ENCODE measurements at places on chromosomes 13 and 19.
A peak's percentile ranks its signal among the peaks of the same experiment; 100 is the strongest.

DNA sequence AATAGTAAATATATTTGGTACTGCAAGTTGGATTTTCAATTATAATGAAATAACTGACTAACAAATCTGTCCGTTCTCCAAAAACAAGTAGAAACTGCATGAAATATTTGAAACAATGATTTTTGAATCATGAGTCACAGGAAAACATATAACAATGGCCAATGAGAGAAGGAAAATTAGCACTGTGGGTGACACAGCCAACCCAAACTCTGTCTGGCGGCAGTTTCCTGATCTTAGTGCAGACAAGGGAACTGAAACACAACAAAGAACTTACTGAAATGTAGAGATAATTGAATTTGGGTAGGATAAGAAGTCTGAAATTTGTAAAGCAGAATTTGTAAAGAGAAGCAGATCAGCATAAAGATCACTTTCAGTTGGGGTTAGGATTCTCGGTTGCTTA, 2743.3 kb upstream of the PCDH20 start:
- no peak overlapping the region for H3K27ac ChIP-seq
- no peaks in the 10 kb centered on the region for H3K27me3 ChIP-seq
- no peak overlapping the region for H3K4me3 ChIP-seq
- H3K4me1 ChIP-seq, result no peaks in the 10 kb centered on the region

- H3K4me3 ChIP-seq, result no peak overlapping the region
- no peak overlapping the region for H3K27ac ChIP-seq
- no peaks in the 10 kb centered on the region for H3K36me3 ChIP-seq
- no peak for DNase-seq
Measured at GRCh38 chr13:72125561-72125960, 258.6 kb upstream of the DACH1 start.

- no peaks in the 10 kb centered on the region for H3K27me3 ChIP-seq
- no peak for DNase-seq
- no peaks in the 10 kb centered on the region for H3K36me3 ChIP-seq
- no peak overlapping the region for H3K27ac ChIP-seq
Measured at GRCh38 chr19:39014037-39014436, 18.3 kb downstream of the FBXO27 start.

DNA sequence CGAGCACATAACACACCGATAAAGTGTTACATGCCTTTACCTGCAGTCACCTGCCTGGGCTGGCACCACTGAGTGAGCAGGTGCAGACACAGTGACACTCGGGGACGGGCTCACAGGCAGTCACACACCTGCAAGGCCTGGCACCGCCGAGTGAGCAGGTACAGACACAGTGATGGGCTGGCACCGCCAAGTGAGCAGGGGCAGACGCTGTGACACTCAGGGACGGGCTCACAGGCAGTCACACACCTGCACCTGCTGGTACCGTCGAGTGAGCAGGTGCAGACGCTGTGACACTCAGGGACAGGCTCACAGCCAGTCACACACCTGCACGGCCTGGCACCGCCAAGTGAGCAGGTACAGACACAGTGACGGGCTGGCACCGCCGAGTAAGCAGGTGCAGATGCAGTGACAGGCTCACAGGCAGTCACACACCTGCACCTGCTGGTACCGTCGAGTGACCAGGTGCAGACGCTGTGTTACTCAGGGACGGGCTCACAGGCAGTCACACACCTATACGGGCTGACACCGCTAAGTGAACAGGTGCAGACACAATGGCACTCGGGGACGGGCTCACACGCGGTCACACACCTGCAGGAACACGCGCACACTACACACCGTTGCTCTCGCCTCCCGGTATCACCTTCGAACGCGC, 470 bp downstream of the ZNF835 start:
- H3K4me1 ChIP-seq, result peaks cover 6% of the 10 kb centered on the region
- no peak overlapping the region for H3K27ac ChIP-seq
- H3K36me3 ChIP-seq, result no peaks in the 10 kb centered on the region
- DNase-seq, result no peak

DNA sequence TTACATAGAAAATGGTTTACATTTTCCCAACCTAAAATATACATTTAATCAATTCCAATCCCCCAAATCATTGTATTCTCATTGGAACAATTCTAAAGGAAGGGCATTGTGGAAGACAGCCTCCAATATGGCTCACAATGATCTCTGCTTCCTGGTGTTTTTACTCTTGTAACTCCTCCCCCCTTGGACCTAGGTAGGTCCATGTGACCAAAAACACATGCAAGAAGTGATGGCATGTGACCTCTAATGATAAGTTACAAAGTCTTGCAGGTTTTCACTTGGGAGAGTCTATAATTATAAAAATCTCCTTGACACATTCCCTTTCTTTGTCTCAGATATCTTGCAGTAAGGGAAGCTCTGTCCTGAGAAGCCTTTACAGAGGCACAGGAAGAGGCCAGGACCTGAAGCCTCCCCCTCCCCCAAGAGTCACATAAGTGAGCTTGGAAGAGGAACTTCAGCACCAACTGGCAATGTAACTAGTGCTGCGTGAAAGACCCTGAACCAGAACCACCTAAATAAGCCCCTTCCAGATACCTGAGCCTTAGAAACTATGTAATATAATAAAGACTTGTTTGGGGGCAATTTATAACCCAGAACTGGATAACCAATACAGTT, 816.2 kb upstream of the ATXN8OS start:
- no peaks in the 10 kb centered on the region for H3K4me1 ChIP-seq
- no peaks in the 10 kb centered on the region for H3K36me3 ChIP-seq
- no peak overlapping the region for H3K27ac ChIP-seq

GRCh38 chr13:22114630-22115311, 443.9 kb downstream of the FGF9 start:
- no peaks in the 10 kb centered on the region for H3K4me1 ChIP-seq
- H3K27me3 ChIP-seq, result no peaks in the 10 kb centered on the region
- no peak overlapping the region for H3K4me3 ChIP-seq
- DNase-seq, result no peak
- no peak overlapping the region for H3K27ac ChIP-seq
- no peaks in the 10 kb centered on the region for H3K36me3 ChIP-seq

DNA sequence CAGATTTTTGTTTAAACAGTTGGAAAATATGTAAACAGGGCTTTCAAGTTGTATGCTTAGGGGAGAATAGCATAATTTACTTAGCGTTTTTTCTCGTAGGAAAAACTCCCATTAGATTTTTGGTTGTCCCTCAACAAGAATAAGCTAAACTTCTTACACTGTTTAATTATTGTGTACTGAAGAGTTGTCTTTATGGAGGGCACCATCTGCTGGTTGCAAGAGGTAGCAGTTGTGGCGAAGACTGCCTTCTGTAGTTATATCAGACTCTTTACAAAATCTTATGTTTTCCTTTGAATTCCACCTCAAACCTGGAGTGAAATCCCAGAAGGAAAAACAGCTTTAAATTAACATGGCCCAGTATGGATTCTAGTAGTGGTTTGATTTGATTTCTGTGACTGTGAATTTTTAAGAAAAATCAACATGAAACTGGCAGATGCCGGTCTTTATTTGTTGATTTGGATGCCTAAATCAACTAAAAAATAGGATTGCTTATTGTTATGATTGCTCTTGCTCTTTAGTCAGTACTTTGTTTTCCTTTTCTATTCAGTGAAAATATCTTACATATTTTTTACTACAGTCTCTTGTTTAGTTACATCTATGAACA, 53.4 kb downstream of the PDS5B start:
- H3K27me3 ChIP-seq, result no peaks in the 10 kb centered on the region
- no peak overlapping the region for H3K27ac ChIP-seq
- DNase-seq, result peak; percentile 74
- H3K4me3 ChIP-seq, result no peak overlapping the region
- no peaks in the 10 kb centered on the region for H3K36me3 ChIP-seq
- no peaks in the 10 kb centered on the region for H3K4me1 ChIP-seq

DNA sequence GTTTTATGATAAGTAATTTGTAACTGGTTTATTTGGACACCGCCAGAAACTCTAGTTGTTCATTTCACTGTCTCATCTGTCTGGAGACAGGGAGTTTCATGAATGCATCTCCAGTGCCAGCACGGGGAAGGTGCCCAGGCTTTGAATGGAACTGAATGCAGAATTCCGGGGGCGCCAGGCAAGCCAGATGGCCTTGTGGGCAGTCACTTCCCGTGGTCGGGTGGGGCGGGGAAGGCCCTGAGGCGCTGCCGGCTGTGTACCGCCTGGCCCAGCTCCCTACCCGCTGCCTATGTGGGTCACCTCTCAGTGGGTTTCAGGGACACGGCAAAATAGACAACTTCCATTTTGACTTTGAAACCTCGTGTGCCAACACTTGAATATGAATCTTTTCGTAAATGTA, 28.8 kb upstream of the MCF2L start:
- no peaks in the 10 kb centered on the region for H3K27me3 ChIP-seq
- no peak for DNase-seq
- H3K4me3 ChIP-seq, result no peak overlapping the region
- H3K4me1 ChIP-seq, result no peaks in the 10 kb centered on the region
- no peak overlapping the region for H3K27ac ChIP-seq

- H3K4me3 ChIP-seq, result no peak overlapping the region
- no peaks in the 10 kb centered on the region for H3K4me1 ChIP-seq
- H3K27me3 ChIP-seq, result no peaks in the 10 kb centered on the region
- peak; percentile 30 for DNase-seq
Measured at GRCh38 chr13:79782541-79783205, 301.7 kb downstream of the NDFIP2 start.

DNA sequence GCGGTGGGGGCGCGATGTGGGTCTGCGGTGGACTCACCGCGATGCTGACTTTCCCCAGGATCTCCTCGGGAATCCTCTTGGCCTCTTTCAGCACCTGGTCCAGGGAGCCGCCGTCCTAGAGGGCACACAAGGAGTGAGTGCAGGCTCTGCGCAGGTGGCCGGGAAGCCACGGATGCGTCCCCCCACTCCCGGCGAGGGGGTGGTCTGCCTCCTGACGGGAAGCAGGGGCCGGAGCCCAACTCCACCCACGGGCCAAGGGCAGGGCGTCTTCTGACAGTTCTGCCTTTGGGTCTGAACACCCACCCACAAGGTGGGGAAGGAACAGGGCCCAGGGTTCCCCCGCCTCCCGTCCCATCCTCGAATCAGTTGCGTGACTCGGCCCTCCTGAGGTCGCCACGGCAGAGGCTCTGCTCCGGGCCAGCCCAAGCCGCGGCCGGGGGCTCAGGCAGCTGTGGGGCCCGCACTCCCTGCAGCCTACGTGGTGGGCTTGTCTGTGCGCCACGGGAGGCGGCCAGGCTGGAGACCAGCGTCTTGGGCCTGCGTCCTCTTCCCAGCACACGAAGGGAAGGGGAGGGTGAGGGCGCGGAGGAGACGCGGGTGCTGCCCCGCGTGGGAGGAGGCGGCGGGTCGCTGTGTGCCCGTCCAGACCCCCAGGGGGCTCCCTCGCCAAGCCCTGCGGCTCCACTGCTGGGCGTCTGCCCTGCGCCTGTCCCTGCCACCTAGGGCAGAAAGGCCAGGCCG, 21.4 kb downstream of the MAP2K2 start:
- H3K4me3 ChIP-seq, result no peak overlapping the region
- no peaks in the 10 kb centered on the region for H3K36me3 ChIP-seq

DNA sequence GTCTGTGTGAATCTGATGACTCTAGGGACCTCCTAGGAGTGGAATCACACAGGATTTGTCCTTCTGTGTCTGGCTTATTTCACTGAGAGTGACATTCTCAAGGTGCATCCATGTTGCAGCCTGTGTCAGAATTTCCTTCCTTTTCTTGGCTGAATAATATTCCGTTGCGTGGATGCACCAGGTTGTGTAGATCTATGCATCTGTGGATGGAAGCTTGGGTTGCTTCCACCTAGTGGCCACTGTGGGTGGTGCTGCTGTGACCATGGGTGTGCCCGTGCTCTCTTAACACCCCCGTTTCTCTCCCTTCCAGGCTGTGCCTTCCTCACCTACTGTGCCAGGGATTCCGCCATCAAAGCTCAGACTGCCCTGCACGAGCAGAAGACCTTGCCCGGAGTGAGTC, 26.2 kb downstream of the CELF5 start:
- no peaks in the 10 kb centered on the region for H3K4me1 ChIP-seq
- no peaks in the 10 kb centered on the region for H3K36me3 ChIP-seq
- no peak overlapping the region for H3K4me3 ChIP-seq
- H3K27ac ChIP-seq, result no peak overlapping the region
- no peaks in the 10 kb centered on the region for H3K27me3 ChIP-seq

GRCh38 chr19:47186446-47187334, 44.3 kb downstream of the BBC3 start:
- no peak overlapping the region for H3K27ac ChIP-seq
- peaks cover 19% of the 10 kb centered on the region for H3K4me1 ChIP-seq
- DNase-seq, result no peak
- H3K27me3 ChIP-seq, result no peaks in the 10 kb centered on the region
- no peaks in the 10 kb centered on the region for H3K36me3 ChIP-seq

DNA sequence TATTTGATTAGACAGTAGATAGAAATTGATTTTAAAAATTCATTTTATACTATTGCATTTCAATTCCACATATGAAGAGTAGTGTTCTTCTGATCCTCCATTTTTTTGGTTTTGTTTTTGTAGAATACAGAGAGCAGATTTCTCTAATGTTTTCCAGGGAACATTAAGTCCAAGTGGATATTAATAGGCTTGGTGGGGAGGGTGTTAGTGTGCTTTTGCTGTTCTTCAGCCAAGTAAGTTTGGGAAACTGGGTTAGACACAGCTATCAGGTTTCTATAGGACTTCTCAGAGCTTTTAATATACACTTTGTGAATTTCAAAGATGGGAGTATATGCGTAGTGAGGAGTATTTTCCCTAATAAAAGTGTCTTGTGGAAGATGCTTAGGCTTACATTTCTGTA, 21.8 kb downstream of the NAA16 start:
- H3K36me3 ChIP-seq, result no peaks in the 10 kb centered on the region
- H3K27me3 ChIP-seq, result no peaks in the 10 kb centered on the region
- no peak overlapping the region for H3K4me3 ChIP-seq
- no peak overlapping the region for H3K27ac ChIP-seq
- H3K4me1 ChIP-seq, result peaks cover 17% of the 10 kb centered on the region
- no peak for DNase-seq

GRCh38 chr13:40963927-40964326, 55.2 kb downstream of the ELF1 start:
- no peak overlapping the region for H3K27ac ChIP-seq
- H3K27me3 ChIP-seq, result no peaks in the 10 kb centered on the region
- no peak overlapping the region for H3K4me3 ChIP-seq
- H3K4me1 ChIP-seq, result no peaks in the 10 kb centered on the region
- no peak for DNase-seq

- no peak overlapping the region for H3K27ac ChIP-seq
- H3K4me1 ChIP-seq, result no peaks in the 10 kb centered on the region
- H3K36me3 ChIP-seq, result no peaks in the 10 kb centered on the region
- no peaks in the 10 kb centered on the region for H3K27me3 ChIP-seq
Measured at GRCh38 chr19:58091251-58091995, 6.6 kb downstream of the ZSCAN18 start.

DNA sequence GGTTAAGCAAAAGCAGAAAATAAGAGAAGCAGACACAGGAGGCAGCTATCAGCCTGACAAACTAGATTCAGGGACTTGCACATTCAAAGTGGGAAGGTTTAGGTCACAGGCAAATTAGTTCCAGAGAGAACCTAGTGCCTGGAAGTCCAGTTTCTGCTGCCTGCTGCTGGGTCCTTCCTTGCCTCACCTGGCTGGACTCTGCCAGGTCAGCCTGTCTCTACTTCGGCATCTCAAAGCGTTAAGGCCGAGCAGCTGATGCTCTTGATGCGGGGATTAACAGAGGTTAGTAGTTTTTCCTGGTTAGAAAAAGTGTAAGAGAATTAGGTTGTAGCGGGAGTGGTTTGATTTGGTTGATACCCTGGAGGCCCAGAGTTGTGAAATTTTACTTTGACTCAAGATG, 52.0 kb downstream of the KLF5 start:
- H3K36me3 ChIP-seq, result no peaks in the 10 kb centered on the region
- no peak for DNase-seq
- no peak overlapping the region for H3K27ac ChIP-seq
- no peak overlapping the region for H3K4me3 ChIP-seq
- H3K4me1 ChIP-seq, result no peaks in the 10 kb centered on the region

Measured in testis (tissue), 5 donors.